ENCODE measurements at places on chromosomes 6 and 20.

DNA sequence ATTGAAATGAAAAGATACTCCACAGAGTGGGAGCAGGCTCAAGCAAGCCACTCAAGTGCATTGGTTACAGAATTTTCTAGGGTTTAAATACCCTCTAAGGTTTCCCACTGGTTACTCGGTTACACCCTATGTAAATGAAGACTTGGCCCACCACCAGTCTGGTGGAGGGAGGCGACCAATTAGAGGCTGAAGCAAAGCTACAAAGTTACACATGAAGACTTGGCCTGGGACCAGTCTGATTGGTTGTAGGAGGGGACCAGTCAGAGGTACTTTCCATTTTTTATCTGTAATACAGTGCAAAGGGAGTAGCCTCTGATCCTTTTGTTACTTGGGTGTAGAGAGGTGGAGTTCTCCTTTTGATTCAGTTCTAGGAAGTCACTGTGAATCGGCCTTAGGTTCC, 7.6 kb downstream of the SRSF12 start:
- DNase-seq: no peak

- no peak for DNase-seq
These were observed 292.5 kb downstream of the PHACTR1 start for GRCh38 chr6:13009031-13009430.

DNA sequence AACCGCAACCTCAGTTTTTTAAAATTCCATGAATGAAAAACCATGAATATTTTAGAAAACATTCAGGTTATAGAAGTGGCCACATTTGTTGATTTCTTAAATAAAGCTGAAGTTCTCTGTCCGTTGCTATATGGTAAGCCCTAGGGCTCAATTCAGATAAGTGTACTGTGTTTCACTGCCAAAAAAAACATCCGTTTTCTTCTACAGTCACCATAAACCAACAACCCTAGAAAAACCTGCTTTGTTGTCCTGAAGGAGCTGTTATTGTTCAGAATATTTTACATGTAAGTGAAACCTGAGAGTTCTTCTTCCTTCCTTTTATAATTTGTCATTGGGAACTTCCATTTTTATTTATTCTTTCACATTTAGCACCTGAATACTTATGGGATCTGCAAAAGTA, 274.1 kb downstream of the TFAP2A start:
- DNase-seq: peak; percentile 58

GRCh38 chr6:90079560-90080490, 185.6 kb downstream of the GJA10 start:
- DNase-seq: no peak

DNA sequence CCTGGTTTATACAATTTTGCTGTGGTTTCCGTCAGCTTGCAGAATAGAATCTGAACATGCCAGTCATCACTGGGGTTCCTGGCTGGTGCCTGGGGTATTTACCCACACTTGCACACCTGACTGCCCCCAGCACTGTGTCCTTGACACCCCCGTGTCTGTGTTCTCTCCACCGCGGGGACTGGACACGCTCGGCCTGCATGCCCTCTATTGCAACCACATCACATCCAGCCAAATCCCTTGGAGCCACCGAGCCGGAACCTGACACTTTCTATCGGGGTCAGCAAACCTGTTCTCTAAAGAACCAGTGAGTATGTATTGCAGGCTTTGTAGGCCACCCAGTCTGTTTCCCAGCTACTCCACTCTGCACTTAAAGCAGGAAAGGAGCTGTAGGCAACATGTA, 527.5 kb downstream of the PRKN start:
- DNase-seq: no peak

GRCh38 chr6:4093288-4093687, 14.4 kb upstream of the FAM217A start:
- DNase-seq: no peak

DNA sequence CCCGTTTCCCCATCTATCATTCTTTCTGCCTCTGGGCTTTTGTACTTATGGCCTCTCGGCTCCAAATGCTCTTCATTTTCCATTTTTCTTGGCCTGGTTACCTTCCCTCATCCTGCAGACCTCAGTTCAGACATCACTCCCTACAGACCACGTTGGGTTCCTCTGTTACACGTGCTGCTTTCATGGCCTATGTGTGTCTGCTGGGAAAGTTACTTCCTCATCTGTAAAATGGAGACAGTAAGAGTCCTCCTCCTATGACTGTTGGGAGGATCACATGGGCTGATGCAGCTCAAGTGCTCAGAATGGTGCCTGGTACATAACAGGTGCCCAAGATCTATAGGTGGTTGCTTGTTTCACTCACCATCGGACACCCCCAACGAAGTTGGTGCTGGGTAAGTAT, 13.5 kb downstream of the KCNK17 start:
- no peak for DNase-seq

GRCh38 chr6:100452998-100453397, 11.7 kb downstream of the SIM1 start:
- no peak for DNase-seq

DNA sequence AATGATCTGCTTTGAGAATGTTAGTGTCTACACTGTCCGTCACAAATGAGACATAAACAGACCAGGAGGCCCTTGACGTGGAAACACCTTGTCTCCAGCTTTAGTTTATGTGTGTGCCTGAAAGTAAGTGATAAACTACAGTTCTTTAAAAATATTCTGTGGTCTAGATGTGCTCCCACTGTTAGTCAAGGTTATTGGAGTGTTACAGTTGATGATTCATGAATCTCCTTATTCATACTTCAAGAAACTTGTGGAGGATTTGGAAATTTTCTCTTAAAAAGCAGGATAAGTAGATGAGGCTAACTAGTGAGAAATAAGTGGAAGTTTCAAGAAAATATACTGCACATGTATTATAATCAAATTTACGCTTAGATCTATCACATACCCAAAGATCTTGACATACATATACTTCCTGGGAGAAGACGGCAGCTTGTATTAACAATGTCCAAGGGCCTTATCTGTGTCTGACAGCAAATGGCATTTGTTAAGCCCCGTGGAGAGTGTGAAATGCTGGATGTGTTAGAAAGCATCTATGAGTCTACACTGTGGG, 90.5 kb upstream of the MBOAT1 start:
- no peak for DNase-seq

DNA sequence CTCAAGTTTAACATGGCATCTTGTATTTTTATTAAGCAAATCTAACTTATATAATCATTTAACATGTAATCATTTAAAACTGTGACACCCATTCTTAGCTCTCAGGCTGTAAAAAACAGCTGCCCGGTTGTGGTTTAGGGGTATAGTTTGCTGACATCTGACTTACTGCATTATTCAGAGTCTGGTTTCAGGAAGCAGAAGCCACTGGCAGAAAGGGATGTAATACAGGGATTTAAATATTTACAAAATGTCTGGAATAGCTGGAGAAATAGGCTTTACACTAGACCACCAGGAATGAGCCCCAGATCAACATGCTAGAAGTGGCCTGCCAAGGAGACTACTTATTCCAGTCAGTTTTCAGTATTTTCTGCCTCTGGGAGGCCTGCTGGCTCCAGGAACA, 421.1 kb downstream of the CD109 start:
- DNase-seq: no peak

GRCh38 chr20:6341491-6341890, 218.7 kb upstream of the FERMT1 start:
- DNase-seq: no peak
